ENCODE measurements at places on chromosomes 6 and 20. TPM values are rescaled to one million over a fixed set of nuclear protein-coding genes. Genes with fewer than 3 reads are reported as not detected.

The SLC26A8 gene
- total RNA-seq, result 4.5 TPM

The HTR1E gene
- 8.4 TPM for total RNA-seq

The MED20 gene
- 16.6 TPM for total RNA-seq

The SLC17A3 gene
- not detected for total RNA-seq

The LGSN gene
- total RNA-seq, result not detected
